ENCODE measurements at places on chromosomes 16 and 17. TPM values are rescaled to one million over a fixed set of nuclear protein-coding genes. Genes with fewer than 3 reads are reported as not detected.

SLC6A4 gene
- total RNA-seq, result 0.78 TPM

- DNase-seq, result no peak
These were observed 17.8 kb upstream of the KCNH6 start for GRCh38 chr17:63505341-63505740.

DNA sequence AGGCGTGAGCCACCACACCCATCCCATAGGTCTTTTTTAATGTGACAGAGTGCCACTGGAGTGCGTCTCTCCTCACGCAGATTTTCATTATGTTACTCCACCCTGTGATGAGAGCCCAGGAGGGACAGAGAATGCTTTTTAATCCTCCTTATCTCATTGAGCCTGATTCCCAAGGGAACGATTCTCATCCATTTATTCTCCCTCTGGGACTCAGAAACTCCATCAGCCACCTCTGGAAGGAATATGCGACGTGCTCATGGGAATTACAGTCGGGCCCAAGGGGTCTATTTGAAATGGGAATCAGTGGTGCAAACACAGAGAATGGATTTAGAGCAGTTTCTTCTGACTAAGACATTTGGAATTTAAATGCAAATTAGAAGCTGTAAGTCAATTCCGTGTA, 155.9 kb upstream of the HSBP1 start:
- DNase-seq, result no peak

- no peak for DNase-seq
These were observed at the start of gene FLII for GRCh38 chr17:18258356-18259038. Gene FLII (minus strand): TSS chr17:18258738. CDS start chr17:18258690, 48 bp downstream.

GRCh38 chr17:679491-679890, 35.1 kb downstream of the VPS53 start:
- no peak for DNase-seq

- DNase-seq, result no peak
These were observed 5.5 kb downstream of the TIMM22 start for GRCh38 chr17:1002412-1002753.

- DNase-seq, result no peak
These were observed 16.5 kb downstream of the SMIM5 start for GRCh38 chr17:75649687-75650086.
